ENCODE measurements at places on chromosomes 5 and 9.

DNA sequence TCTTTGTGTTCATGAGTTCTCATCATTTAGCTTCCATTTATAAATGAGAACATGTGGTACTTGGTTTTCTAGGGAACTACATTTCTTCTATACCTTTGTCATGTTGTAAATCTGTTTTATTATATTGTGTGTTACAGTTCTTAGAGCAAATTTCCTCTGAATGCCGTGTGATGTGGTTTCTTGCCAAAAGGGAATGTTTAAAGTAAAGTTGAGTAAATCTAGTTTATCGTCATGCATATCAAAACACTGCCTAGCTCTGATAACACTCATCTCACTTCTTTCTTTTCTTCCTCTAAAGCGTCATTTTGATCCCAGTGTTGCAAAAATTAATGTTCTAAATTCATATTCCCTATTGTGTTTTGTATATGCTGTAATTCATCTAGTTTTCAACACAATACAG is 295.4 kb upstream of the HAPLN1 start:
- no peak for DNase-seq

DNA sequence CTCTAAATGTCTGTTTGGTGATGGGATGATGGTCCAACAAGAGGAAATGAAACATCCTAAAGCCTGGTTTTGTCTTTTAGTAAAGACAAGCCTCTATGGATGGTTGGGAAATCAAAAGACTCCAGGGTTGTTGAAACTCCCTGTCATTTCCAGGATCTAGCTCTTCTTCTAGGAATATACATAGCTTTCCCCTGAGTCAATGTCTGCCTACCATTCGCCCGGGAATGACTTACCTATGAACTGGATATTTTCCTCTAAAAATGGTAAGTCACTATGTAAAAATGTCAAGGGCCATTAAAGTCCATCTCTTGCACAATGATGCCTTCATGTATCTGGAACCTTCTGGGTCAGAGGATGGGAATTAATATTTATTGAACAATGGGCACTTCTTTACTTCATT is 11.1 kb upstream of the KIF12 start:
- no peak for DNase-seq

DNA sequence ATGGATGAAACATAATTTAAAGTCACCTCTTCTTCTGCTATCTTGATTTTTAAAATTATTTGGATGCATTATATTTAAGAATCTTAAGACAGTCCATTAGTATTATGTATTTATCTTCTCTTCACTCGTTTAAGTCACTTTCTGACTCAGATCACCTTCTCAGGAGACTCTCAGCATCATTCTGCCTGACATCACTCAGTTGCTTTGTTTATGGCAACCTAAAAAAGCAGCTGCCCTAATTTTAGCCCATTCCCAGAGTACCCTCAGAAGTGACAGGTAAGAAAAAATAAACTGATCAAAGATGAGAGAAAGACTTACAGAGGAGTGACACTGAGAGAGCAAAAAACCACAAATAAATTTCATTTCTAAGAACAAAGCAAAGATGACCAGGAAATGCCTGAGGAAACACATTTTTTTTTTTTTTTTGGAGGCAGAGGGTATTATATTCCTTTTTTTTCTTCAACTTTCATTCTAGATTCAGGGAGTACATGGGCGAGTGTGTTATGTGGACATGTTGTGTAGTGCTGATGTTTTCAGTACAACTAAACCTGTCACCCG is 140.5 kb downstream of the MUSK start:
- DNase-seq, result no peak

DNA sequence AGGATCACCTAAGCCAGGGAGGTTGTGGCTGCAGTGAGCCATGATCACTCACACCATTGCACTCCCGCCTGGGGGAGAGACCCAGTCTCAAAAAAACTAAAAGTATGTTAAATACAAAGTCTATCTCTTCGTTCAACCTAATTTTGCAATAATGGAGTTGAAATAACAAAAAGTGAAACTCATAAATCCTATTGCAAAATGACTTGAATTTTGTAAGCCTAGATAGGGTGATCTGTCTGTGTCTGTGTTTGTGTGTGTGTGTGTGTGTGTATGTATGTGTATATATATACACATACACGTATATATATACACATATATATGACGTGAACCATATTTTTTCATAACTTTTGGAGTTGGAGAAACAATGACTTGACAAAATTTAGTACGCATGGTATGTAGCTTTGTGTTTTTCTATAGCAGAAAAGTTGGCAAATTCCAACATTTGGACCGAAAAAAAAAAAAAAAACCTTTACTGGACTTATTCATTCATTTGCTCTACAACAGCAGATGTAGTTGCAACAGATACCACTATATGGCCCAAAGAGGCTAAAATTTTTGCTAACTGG is 76.9 kb upstream of the CDH6 start:
- DNase-seq, result no peak

GRCh38 chr9:137500666-137501397 is 41.7 kb upstream of the NSMF start:
- no peak for DNase-seq

GRCh38 chr5:5066276-5067186 is 73.6 kb upstream of the ADAMTS16 start:
- no peak for DNase-seq

DNA sequence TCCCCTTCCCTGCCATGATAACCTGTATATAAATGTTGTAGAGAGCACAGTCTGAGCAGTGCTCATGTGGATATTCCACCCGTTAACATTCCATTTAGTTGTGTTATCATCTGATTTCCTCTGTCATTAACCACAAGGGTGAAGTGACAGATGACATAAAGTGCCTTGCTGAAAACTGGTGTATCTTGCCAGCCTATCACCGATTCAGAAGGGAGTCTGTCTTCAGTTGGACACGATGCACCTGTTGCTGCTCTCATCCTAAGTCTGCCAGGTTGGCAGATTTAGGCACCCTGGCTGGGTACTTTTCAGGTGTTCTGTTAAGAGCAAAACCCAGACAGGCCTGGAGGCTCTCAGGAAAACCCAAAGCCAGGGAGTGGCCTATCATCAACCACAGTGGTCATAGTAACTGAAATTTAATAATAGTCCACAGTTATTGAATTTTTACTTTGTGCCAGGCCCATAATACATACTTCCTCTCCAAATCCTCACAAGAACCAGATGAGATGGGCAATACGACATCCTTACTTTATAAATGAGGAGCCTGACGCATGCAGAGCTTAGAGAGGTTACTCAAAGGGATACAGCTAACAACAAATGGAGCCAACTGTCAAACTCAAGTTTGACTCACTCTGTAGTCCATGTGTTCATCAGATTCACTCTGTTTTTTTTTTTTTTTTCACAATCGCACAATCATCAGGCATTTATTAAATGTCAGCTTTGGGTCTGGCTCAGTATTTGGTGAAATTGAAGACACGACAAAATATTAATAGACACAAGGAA is 100.7 kb upstream of the SPRY4 start:
- no peak for DNase-seq

- no peak for DNase-seq
Measured at GRCh38 chr5:91109634-91110033, 273.5 kb downstream of the ARRDC3 start.

GRCh38 chr9:122314165-122314564 is 49.5 kb downstream of the MRRF start:
- peak; percentile 26 for DNase-seq

DNA sequence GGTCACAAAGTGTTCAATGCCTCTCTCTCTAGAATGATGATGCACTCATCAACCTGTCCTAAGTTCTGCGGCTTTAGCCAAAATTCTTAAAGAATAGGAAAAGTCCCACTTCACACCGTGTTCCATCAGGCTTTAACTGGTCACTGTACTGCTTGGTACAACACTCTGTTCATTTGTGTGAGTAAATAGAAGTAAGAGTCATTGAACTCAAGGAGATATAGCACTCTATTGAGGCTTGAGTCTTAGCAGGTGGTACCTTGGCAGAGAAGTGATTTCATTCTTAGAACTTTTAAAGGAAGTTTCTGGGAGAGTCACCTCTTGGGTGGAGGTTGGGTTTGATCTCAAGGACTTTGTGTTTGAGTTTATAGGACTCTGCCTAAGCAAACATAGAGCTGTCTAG is 92.6 kb downstream of the TENT4A start:
- DNase-seq, result no peak

DNA sequence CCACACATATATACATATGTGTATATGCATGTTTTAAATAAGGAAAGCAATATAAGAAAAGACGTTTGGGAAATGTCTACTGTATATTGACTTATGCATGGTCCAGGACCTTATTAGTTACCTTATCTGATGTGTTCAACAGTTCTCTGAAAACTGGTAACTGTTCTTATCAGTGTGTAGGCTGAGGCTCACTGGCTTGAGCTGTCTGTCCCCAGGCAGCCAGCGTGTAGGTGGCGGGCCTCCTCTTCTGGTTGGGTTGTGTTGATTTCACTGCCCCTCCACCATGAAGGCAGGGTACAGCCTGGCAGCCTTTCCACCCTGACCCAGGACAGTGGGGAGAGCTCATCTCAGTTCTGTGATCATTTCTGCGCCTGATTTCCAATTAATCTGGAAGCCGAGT is 38.7 kb upstream of the SEMA4D start:
- no peak for DNase-seq

GRCh38 chr5:160742446-160742845 is 109.6 kb downstream of the ATP10B start:
- no peak for DNase-seq

GRCh38 chr5:151164687-151165392 is 7.3 kb upstream of the ANXA6 start:
- peak; percentile 63 for DNase-seq

GRCh38 chr9:127567730-127568617 is 44.1 kb upstream of the STXBP1 start:
- no peak for DNase-seq

DNA sequence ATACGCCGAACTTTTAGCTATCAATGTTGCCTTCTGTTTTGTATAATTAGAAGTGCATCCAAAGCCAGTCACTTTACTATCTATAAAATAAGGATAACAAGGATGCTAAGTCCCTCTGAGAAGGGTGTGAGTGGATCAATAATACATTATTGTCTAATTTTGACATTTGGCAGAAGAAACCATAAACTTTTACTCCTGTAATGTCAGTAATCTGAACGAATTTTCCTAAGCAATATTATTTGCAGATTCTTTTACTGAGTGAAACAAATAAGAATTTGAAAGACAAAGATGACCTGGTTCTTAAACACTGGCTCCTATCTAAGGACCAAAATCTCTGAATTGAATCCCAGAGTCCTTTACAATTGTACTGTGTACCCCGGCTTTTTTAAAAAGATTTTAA is 126.6 kb upstream of the TMEM161B start:
- no peak for DNase-seq

GRCh38 chr5:114910727-114911126 is 259.0 kb downstream of the TRIM36 start:
- no peak for DNase-seq

DNA sequence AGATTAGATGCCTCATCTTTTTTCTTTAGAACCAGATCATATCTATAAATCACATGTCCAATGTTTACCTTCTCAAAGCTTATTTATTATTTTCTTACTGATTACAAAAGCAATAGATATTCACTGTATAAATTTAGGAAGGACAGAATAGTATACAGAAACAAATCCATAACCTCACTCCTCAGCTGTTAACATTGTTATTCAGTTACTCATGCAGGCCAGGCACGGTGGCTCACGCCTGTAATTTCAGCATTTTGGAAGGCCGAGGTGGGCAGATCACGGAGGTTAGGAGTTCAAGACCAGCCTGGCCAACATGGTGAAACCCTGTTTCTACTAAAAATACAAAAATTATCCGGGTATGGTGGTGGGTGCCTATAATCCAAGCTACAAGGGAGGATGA is 15.3 kb downstream of the STOM start:
- DNase-seq, result no peak

DNA sequence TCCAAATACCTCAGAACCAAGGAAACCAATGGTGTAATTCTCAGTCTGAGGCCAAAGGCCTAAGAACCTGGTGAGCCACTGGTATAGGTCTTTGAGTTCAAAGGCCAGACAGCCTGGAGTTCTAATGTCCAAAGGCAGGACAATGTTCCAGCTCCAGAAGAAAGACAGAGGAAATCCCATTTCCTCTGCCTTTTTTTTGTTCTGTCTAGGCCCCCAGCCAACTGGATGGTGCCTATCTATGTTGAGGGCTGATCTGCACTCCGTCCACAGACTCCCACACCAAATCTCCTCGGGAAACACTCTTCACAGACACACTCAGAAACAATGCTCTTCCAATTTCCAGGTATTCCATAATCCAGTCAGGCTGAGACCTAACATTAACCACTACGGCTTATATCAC is 30.1 kb downstream of the FNIP1 start:
- no peak for DNase-seq

GRCh38 chr5:7686794-7687193 is 164.1 kb downstream of the CFAP90 start:
- no peak for DNase-seq

GRCh38 chr9:89021154-89021803 is 30.0 kb downstream of the S1PR3 start:
- no peak for DNase-seq

GRCh38 chr5:137070521-137070920 is 428.6 kb downstream of the SPOCK1 start:
- no peak for DNase-seq

- no peak for DNase-seq
Measured at GRCh38 chr9:16245756-16246440, 624.6 kb downstream of the BNC2 start.

DNA sequence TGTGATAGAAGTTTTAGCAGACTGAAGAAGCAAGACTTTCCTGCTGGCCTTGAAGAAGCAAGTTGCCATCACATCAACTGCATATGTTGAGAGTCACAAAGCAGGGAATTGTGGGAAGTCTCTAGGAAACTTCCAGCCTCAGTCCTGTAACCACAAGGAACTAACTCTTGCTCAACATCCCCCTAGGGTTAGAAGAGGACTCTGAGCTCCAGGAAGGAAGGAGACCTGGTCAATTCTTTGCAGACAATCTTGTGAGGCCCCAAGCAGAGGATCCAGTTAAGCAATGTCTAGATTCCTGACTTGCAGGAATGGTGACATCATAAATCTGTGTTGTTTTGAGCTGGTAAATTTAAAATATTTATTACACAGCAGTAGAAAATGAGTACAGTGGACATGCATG is 18.6 kb upstream of the ZNF366 start:
- no peak for DNase-seq

DNA sequence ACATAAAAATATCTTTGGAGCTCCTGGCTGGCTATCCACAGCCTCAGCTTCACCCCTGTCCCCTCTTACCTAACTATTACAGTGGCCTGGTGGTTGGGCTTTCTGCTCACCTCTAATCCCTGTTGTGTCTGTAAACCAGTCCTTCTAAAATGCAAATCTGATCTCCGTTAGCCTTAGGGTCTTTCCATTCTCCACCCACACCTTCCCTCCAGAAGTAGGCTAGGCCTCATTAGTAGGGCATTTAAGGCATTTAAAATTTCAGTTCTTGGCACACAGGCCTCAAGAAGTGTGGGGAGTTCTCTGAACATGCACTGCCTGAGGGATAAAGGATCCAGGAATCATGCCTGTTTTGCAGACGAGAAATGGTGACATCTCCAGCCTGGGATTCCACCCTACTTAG is 26.4 kb upstream of the STC2 start:
- DNase-seq, result no peak

Measured in NCI-H187 (cell line).